ENCODE measurements at places on chromosomes 6 and 20.

DNA sequence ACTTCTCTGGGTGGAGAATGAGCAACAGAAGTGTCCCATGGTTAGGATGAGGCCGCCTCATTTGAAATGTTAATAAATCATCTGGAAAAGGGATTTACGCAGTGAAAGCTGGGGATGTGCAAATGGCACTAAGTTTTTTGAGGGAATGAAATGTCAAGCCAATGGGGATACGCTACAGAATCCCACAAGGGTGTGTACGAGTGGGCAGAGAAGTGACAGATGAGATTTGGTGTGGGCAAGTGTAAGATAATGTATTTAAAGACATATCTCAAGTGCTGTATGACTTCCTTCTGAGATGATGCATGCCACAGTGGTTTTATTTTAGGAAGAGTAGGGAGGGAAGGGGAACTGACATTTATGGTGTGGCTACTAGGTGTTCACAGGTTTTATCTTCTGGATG is 100.6 kb downstream of the LRFN2 start:
- DNase-seq, result no peak

DNA sequence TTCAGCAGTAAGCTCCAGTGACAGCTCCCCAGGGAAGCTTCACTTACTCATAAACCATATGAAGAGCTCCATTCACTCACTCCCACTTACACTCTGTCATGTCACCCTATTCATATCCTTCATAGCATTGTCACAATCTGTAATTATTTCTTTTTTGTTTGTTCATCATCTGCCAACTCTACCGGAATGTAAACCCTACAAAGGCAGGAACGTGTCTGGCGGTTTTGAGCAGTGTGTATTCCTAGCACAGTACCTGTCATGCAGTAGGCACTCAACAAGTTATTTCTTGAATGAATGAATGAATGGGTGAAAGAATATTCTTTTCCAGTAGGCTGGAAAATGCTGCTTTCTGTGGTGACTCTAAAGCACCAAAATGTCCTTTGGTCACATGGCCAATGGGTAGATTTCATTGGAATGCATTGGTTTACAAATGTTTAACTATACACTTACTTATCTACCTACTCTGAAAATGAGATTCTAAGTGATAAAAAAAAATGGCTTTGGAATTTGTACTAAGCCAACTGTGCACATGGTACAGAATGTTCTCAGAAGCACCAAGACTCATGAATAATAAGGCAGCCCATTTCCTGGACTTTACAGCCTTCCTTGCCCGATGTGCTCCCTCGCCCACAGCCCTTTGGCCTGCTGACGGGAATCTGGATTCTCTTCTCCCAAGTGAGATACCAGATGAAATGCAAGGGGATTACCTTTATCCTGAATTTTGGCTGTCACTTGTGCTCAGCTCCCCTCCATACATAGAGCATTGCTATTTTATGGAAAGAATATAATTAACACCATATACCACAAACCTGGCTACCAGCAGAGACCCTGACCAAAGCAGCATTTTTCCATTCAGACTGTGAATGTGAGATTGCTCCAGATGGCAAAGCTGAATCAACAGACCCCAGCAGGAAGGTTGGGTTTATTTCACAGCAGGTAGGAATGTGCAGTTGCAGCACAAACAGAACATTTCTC is 273.3 kb downstream of the ALDH8A1 start:
- DNase-seq, result no peak

DNA sequence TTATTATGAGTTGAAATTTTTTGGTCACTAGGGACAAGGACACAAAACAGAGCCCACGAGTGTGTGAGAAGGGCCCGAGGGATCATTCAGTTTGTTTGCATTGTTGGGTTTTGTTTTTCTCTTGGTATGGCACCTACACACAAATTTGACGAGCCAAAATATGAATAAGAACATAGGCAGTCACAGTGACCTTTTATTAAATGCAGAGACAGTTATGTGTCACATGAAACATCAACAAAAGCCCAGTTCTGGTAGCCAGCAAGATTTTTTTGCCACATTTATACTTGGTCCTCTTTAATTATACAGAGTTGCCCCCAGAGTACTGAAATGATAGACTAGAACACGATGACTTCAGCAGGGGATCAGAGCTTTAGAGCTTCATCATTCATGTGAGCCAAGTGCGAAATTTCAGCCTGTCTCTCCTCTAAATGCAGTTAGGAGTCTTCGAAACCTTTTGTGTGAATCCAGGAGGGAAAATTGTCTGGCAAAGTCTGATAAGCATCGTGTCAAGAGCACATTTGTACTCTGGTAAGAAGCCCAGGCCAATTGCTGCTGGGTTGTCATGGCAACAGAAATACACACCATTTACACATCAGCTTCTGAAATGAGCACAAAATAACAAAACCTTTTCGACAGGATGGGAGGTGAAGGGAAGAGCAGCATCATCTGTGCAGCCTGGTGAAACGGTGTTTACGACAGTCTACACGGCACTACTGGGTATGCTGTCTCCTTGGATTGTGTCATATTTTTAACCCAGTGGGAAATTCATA is 79.2 kb upstream of the RIPOR2 start:
- no peak for DNase-seq

DNA sequence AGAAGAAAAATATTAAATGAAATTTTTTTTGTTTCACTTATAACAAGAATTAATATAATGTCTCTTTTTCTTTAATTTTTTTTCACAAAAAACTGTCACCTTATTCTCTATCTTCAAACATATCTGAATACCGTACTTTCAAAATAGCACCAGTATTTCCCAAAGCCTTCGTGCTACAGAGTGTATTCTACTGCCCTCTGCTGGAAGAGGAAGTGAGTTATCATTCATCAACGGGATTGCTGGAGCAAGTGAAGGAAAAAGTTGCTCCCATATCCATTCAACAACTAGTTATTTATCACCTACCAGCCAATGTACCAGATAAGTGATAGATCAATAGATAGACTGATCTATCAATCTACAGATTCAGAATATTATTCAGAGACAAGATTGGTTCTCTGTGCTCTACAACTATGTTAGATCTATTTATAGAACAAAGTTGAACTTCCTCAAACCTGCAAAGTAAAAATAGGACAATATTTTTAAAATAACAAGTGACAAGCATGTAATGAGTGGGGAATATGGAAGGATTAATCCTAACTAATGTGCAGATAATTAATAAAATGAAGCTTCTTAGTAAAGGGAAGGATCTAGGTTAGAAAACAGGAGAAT is 26.7 kb upstream of the TFAP2B start:
- no peak for DNase-seq

DNA sequence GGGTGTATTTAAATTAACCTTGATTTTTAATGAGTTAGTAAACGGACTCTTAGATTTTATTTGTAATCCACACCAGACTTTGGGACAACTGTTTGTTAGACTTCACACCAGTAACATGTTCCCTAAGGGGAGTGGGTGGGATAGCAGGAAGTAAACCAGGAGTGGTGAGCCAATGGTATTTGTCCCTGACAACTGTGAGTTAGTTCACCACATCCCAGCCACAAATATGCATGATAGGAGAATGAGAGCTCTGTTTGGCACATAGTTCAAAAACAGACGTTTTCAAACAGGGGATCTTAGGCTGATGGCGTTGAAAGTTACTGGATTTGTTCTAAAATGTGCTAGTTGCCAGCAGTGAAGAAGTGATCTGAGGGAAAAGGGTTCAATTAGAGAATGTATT is 18.7 kb upstream of the COL10A1 start:
- DNase-seq, result no peak

Data from stimulated activated CD4-positive, alpha-beta T cell treated with anti-CD3 and anti-CD28 coated beads, Interleukin-1b, Interleukin-23, amount 100 ng/mL, for 4 hours (primary cell).